ENCODE measurements at places on chromosomes 3 and 15.
A peak's percentile ranks its signal among the peaks of the same experiment; 100 is the strongest.

DNA sequence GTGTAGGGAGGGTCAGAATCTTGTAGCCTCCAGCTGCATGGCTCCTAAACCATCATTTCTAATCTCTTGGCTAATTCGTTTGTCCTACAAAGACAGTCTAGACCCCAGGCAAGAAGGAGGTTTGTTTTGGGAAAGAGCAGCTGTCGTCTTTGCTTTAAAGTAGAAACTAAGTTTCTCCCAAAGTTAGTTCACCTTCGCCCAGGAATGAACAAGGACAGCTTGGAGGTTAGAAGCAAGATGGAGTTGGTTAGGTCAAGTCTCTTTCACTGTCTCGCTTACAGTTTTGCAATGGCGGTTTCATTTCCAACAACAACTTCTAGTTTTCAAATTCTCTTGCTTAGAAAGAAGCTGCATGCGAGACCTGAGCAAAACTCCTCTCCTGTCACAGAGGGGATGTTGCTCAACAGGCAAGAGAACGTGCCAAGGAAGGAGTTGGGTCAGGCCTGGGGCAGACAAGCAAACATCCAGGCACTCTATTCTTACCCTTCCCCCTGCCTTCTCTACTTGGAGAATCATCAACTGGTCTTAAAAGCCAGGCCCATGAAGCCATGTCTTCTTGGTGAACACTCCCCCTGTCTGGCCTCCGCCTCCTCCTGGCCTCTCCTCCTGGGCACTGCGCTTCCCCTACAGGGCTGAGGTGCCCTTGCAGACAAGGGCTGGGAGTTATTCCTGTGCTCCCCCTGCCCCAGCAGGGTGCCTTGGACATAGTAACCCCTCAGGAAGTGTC is 57.6 kb downstream of the TMEM44 start:
- DNase-seq, result no peak

- DNase-seq, result peak; percentile 96
These were observed 132.6 kb upstream of the COL8A1 start for GRCh38 chr3:99505646-99506269.

DNA sequence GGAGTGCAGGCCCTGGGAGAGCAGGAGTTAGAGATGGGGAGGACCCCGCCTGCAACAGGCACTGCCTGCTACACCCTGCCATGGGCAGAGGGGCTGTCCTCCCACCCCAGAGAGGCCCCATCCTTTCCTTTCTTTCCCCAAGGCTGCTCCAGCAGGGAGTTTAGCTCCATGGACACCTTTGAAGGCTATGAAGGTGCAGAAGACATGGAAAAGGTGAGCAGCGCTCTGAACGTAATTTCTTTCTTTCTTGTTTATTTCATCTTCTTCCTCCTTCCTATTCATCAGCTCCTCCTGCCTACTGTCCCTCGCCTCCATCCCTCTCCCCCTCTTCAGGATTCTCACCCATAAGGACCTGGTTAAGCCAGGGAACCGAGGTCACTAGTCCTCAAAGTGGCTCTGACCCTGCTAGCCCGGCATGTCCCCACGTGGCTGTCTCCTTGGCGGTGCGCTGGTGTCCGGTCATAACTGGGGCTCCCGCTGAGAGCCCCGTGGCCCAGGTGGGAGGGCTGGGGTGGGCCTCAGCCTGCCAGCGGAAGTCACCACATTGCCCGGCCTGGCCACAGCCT is 16.0 kb upstream of the ADIPOQ start:
- DNase-seq, result no peak

DNA sequence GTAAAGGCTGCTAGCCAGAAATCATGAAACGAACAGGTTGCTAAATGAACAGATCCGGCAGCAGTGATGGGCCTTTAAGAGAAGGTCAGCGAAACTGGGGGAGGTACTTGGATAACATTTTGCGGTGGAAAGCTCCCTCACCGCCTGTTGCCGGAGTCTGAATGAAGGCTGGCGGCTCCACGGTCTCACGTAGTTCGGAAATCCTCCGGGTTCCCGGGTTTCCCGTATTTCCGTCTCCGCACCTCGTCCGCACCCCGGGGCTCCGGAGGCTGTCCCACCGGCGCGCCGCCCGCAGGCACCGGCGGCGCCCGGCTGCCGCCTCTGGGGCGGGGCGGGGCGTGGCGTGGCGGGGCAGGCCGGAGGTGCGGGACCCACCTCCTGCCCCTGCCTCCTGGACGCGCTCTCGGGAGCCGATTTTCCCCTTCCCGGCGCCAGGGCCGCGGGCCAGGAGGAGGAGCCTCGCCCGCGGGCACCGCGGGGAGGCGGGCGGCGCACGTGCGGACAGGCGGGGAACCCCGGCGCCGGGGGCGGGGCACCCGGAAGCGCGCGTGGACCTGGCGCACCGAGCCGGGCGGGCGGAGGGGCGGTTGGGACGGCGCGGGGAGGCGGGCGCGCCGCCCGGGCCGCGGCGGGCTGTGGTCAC is at the start of gene ZDHHC23:
Gene ZDHHC23 (plus strand): TSS at position 642 of the 643 bp plus-strand sequence. CDS start 790 bp downstream, outside the sequence.
- peak; percentile 18 for DNase-seq

- no peak for DNase-seq
These were observed 521 bp downstream of the IL5RA start for GRCh38 chr3:3109407-3110298.

- DNase-seq, result no peak
These were observed 121.6 kb downstream of the TFDP2 start for GRCh38 chr3:142027735-142028134.

DNA sequence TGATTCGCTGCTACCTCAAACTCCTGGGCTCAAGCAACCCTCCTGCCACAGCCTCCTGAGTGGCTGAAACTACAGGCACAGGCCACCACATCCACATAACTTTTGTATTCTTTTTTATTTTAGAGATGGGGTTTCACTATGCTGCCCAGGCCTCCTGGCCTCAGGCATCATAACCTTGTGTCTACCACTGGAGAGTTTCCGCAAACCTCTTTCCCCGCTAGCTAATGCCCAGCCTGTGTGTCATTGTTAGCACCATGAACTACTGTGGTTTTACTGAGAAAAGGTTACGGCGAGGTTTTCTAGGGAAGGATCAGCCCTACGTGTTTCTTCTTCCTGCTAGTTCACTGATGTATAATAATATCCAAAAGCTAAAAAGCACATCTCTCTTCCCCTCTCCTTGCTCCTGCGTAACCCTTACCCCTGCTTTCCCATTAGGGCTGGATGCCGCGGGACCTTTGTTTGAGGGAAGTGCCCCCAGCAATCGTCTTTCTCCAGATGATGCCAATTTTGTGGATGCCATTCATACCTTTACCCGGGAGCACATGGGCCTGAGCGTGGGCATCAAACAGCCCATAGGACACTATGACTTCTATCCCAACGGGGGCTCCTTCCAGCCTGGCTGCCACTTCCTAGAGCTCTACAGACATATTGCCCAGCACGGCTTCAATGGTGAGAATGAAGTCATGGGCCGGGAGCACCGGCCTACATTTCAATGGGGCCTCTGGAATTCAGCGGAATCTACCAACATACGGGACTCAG is 113.7 kb downstream of the LIPC start:
- DNase-seq, result no peak

DNA sequence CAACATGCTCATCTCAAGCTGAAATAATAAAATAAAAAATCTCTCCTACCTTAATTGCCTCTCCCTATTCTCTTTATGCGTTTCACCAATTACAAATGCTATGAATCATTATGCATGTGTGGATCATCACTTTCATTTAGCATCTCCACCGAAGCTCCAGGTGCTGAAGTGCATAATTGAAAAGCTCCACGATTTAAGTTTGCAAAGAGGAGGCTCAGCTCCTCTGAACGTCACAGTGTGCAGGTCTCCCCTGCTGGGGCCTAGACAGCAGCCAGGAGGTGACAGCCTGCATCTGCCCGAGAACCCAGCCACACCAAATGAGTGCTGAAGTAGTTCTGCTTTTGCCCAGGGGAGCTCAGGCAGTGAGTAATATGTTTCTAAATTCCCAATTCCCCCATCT is 60.5 kb upstream of the GLCE start:
- DNase-seq, result no peak

- DNase-seq, result no peak
These were observed 2.6 kb downstream of the KIF7 start for GRCh38 chr15:89652666-89653065.

DNA sequence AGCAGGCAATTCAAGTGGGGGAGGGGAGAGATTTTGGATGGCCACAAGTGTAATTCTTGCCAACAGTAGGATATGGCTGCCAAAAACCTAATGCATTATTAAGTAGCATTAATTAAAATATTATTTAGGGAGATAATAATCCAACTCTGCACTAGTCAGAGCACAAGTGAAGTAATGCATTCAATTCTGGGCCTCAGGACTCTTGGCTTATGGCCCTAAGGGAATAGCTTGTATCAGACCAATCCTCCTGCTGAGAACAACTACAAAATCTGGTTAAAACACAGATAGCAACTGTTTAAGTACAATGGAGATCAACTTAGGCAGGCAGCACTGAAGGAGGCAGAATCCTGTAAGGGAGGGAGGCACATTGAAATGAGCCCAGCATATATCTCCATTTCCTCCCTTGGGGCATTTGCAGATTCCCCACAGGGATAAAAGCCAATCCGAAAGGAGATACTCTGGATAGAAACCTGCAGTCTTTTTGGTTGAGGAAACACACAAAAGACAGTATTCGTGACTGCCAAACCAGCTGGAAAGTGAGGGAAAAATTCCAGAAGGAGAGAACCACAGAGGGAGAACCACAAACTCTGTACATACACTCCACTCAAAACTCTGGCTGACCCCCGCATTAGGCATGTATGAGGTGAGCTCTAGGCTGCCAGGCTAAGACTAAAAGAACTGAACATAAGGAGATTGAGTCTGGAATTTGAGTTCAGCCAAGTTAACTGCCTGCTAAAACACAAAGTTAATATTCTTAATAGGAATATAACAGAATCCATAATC is 57.4 kb downstream of the ETFA start:
- DNase-seq, result no peak

- peak; percentile 43 for DNase-seq
These were observed 403.2 kb downstream of the MECOM start for GRCh38 chr3:169260296-169260695.

- DNase-seq, result no peak
These were observed 780 bp downstream of the TIPARP start for GRCh38 chr3:156674911-156675829.

DNA sequence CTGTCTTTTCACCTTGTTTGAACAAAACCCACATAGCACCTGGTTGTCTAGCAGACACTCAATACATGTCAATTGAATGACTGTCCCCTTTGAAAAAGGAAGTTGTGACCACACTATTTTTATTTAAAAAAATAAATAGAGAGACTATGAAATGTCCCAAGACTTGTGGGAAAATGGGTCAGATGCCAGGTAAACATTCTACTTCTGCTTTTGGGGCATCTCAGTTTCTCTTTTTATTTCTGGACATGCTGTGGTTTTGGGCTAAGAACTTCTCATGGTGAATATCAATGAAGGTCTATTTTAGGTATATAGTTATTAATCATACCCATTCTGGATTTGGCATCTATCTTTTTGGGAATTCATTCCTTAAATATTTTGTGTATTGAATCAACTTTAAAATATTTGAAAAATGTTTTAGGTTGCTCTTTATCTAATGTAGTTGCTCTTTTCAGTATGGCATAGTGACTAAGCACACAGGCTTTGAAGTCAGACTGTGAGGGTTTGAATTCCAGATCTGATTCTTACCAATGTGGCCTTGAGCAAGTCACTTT is 4.4 kb downstream of the TMEM45A start:
- DNase-seq, result no peak

GRCh38 chr3:14210290-14210688 is 31.7 kb downstream of the LSM3 start:
- no peak for DNase-seq

- no peak for DNase-seq
These were observed 411.3 kb downstream of the FOXP1 start for GRCh38 chr3:71172189-71172588.

- no peak for DNase-seq
These were observed 684.4 kb downstream of the GRM7 start for GRCh38 chr3:7545334-7545733.

- DNase-seq, result no peak
These were observed 66.6 kb upstream of the IGF1R start for GRCh38 chr15:98581715-98582114.

- no peak for DNase-seq
These were observed 232.6 kb downstream of the NTRK3 start for GRCh38 chr15:88023914-88024313.

GRCh38 chr3:38094999-38095398 is 41.9 kb downstream of the ACAA1 start:
- no peak for DNase-seq

DNA sequence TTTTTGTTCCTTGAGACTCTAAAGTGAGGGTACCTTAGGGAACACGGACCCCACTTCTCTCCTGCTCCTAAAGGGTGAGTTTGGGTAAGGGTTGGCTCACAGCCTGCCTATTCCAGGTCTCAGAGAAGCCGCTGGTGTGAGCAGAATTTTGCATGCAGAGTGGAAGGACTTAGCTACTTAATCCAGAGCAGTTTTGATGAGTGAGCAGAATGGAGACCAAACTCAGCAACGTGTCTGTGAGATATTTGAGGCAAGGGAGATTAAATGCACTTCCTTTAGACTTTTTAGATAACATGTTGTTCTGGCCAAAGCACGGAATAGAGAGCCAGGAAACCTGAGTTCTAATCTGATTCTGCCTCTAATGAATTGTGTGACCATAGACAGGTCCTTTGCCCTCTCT is 5.1 kb downstream of the SLC24A1 start:
- DNase-seq, result no peak

GRCh38 chr3:141901914-141902313 is 25.5 kb downstream of the ATP1B3 start:
- DNase-seq, result no peak

- DNase-seq, result no peak
These were observed 258.2 kb downstream of the ADAMTS17 start for GRCh38 chr15:100083572-100083971.

DNA sequence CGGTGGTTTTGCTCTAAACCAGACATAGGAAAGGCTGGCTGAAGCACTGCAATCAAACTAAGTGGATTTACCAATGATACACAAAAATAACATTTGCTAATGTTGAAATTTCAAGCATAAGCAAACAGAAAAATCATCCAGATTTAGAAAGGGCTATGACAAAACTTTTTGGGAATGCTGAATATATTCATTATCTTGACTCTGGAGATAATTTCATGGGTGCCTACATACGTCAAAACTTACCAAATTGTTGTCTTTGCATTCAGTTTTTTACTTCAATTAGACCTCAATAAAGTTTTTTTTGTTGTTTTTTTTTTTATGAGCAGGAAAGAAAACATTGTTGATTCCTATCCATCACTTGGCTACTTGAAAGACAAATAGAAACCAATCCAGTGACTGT is 140.8 kb downstream of the NR2E3 start:
- peak; percentile 55 for DNase-seq

All from stromal cell of bone marrow (primary cell).